ENCODE measurements at places on chromosomes 6 and 20. TPM values are rescaled to one million over a fixed set of nuclear protein-coding genes. Genes with fewer than 3 reads are reported as not detected.

DNA sequence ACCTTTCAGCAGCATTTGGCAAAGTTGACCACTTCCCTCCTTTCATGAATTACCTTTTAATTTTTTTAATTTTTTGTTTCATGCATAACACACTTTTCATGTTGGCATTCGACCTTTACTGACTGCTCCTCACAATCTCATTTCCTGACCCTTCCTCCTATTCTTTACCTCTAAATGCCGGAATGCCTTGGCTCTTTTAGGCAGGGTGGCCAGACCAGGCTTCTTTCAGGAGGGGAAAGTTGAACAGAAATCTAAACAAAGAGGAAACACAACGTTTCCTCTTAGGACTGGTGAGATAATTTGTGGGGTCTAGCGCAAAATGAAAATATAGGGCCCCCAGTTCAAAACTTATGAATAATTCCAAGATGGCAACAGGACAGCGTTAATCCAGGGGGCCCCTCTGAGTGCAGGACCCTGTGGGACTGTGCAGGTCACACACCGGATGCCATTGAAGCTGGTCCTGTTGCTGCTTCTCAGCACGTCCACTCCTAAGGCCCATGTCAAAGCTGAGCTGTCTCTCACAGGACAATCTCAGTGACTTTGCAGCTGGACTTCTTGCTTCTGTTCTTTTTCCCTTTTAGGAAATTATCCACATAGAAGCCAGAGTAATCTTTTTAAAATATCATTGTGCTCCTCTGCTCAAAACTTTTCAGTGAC, 313.8 kb downstream of the HDGFL1 start:
- DNase-seq: no peak

DNA sequence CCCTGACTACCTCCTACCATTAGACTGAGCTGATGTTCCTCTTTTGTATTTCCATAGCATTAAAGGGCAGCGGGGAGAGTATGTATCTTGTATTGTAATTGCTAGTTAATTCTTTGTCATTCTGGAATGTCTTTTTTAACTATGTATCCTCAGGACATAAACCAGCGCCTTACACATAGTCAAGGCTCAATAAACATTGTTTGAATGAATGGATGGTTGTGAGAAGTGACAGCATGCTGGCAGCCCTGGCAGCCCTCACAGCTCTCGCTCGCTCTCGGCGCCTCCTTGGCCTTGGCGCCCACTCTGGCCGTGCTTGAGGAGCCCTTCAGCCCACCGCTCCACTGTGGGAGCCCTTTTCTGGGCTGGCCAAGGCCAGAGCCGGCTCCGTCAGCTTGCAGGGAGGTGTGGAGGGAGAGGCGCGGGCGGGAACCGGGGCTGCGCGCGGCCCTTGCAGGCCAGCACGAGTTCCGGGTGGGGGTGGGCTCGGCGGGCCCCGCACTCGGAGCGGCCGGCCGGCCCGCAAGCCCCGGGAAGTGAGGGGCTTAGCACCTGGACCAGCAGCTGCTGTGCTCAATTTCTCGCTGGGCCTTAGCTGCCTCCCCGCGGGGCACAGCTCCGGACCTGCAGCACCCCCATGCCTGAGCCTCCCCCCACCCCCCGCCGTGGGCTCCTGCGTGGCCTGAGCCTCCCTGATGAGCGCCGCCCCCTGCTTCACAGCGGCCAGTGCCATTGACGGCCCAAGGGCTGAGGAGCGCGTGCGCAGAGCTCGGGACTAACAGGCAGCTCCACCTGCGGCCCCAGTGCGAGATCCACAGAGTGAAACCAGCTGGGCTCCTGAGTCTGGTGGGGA, 93.1 kb downstream of the RNF182 start:
- DNase-seq: no peak

DNA sequence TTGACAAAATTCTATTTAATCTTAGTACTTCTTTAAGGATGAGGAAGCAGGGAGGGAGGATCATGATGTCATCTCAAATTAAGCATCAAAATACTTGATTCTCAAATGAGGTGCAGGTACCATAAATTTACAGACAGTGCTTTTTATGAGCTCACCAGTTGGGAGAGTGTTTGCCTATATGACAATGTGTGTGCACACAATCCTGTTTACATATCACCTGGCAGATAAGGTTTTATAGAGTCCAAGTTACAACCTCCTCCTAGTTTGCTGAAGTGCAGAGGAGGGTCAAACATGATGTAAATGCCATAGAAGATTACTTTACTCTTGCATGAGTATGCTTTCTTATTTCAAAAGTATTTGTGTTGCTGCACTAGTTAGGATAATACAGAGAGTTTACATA, 6.4 kb downstream of the ATXN1 start:
- DNase-seq: no peak

DNA sequence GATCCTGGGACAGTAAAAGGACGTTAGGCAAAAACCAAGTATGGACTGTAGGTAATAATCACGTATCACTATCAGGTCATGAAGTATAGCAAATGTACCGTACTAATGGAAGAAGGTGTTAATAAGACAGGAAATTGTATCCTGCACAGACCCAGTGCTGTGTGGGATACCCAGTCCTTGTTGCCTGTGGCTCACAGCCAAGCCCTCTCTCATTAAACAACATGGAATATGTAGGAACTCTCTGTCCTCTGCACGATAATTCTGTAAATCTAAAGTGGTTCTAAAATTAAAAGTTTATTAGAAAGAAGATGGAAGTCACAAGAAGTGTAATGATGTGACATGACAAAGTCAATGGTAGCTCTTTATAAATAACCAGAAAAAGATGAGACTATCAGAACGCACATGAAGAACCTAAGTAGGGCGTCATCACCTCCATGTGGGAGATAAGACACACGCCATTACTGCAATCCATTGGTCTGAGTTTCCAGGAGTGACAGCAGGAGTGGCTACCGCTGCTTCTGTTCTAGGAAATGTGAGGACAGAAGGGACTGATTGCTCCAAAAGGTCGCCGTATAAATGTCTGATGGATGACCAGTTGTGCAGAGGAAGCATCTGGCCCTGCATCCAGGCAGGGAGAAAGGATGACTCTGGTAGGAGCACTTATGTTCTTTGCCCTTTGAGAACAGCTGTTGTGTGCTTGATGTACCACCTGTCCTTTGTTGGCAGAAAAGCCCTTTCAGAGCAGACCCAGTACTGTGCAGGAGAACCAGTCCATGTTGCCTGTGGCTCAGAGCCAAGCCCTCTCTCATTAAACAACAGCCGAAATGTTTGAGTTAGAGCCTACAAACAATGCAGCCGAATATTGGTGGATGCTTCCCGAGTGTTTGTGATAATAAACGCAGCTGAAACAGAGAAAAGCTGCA, 125.6 kb downstream of the FIG4 start:
- no peak for DNase-seq

DNA sequence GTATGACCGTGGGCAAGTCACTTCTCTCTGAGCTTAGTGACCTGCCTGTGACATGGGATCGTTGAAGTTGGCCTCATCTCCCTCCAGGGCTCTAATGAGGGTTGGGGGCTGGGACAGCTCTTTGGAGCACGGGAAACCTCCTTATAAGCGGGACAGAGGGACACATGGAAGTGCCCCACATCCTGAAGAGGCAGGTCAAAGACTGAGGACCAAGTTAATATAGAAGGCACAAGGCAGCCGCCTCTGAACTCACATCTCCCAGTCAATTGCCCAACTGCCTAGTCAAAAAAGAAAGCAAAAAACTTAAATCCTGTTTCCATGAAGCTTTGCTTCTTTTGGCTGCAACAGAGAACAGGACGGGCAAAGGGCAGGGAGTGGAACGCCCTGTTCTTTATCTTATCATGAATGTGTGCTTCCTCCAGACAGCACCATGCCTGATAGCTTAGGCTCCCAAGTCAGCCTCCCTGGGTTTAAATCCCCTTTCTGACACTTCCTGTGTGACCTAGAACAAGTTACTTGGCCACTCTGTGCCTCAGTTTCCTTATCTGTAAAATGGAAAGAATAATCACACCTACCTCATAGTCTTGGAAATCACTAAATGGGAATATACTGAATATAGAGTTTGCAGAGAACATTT, 27.1 kb downstream of the LBP start:
- no peak for DNase-seq

C20orf202 gene
- 0.47 TPM for polyA plus RNA-seq

HRH3 gene
- polyA plus RNA-seq: not detected

Measured in renal cortex interstitium (tissue), 15 donors.